Memory B cell (primary cell): ENCODE measurements at places on chromosomes 3 and 15.

GRCh38 chr3:10389339-10389738 is 68.4 kb upstream of the SEC13 start:
- no peak for DNase-seq

GRCh38 chr15:45174069-45174468 is 13.7 kb downstream of the SHF start:
- no peak for DNase-seq

- DNase-seq: no peak
Measured at GRCh38 chr3:182631183-182632076, 161.9 kb upstream of the ATP11B start.

- no peak for DNase-seq
Measured at GRCh38 chr15:92586966-92587365, 68.6 kb downstream of the FAM174B start.

DNA sequence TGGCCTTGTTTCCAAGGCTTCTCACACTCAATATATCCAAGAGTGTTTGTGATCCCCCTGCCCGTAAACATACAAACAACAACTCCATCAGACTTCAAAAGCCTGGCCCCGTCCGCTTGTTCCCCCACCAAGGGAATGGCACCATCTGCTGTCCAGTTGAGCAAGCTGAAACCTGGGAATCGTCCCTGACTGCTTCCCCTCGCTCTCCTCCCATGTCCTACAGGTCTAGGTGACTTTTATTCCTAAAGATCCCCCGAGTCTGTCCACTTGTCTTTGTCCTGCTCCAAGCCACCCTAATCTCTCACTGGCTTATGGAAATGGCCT is 27.9 kb upstream of the FAM174B start:
- no peak for DNase-seq

DNA sequence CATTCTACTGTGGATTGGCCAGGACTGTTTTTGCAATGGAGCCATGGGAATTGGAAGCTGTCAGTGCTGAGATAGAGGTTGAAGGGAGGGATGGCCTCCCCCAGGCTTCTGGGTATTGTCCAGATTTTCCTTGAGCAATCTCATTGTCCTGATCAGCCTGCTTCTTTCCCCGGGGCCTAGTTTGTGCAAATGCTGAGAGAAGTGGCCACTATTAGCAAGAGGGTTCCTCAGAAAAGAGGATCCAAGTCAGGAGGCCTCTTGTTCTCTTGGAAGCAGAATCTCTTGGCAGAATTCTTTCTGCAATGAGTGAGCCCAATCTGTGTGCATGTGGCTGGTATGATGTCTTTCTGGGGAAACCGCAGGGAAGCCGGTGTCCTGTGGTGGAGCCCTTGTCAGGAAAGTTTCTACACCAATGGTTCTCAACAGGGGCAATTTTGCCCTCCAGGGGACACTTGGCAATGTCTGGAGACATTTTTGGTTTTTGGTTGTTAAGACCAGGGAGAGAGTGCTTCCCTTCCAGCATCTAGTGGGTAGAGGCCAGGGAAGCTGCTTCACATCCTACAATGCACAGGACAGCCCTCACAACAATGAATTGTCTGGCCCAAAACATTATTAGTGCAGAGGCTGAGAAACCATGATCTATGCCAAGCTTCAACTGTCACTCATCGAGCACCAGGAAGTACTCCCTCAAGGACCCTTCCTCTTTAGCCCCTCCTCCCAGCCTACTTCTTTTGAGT is 2.0 kb downstream of the LIPC start:
- DNase-seq: no peak

DNA sequence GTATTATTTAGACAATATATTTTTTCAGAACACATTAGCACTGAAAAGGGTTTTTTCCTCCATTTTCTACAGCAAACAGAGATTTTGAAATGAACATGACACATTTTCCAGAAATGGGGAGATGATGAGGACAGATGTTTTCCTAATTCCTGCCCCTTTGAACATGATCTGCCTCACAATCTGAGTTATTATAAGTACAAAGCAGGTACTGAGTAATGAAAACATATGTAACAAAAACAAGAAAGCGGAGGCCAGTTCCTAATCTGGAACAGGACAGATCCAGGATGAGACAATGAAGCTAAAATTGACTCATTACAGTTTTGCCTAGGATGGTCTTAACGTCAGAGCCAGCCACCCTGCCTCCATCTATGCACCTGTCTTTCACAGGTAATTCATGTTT is 642.8 kb upstream of the NR2F2 start:
- no peak for DNase-seq

DNA sequence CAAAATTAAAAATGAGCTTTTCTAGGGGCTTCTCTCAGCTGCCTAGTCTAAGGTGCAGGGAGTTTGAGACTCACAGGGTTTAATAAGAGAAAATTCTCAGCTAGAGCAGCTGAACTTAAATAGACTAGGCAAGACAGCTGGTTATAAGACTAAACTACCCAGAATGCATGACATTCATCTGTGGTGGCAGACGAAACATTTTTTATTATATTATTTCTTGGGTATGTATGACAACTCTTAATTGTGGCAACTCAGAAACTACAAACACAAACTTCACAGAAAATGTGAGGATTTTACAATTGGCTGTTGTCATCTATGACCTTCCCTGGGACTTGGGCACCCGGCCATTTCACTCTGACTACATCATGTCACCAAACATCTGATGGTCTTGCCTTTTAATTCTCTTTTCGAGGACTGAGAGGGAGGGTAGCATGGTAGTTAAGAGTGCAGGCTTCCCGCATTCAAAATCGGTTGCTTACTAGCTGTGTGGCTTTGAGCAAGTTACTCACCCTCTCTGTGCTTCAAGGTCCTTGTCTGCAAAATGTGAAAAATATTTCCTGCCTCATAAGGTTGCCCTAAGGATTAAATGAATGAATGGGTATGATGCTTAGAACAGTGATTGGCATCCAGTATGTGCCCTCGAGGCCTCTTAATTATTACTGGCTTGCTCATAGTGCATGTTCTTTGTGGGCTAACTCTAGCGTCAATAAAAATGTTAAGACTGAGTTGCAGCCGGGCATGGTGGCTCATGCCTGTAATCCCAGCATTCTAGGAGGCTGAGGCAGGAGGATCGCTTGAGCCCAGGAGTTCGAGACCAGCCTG is 984 bp downstream of the CCR5 start:
- no peak for DNase-seq

DNA sequence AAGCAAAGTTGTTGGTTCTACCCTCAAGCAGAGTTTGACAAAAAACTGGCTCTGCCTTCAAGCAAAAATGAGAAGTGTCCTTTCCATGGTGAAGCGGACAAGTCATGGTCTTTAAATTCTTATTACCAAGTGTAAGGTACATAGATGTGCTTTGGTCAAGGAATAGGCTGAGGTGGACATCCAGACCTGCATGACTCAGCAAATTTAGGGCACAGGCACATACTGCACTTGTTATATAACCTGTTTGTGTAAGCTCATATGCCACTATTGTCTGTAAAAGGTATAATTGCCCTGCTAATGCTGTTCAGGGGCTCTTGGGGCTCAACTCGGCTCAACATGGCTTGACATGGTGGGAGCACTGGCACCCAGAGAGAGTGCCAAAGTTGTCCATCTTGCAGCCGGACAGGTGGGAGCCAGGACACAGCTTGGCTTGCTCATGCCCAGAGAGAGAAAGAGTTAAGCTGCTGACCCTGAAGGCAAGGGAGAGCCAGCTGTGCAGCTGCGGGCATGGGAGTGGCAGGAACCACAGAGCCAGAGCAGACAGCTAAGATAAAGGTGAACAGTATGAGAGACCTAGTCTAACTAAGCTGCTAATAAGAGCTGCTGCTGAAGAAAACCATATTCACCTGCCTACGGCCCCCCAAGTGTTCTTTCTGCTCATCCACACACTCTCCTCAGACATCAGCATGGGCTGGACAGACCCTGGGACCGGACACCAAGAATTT is 17.7 kb downstream of the MCCC1 start:
- no peak for DNase-seq

GRCh38 chr3:9779721-9780457 is 10.1 kb upstream of the CAMK1 start:
- DNase-seq: no peak

DNA sequence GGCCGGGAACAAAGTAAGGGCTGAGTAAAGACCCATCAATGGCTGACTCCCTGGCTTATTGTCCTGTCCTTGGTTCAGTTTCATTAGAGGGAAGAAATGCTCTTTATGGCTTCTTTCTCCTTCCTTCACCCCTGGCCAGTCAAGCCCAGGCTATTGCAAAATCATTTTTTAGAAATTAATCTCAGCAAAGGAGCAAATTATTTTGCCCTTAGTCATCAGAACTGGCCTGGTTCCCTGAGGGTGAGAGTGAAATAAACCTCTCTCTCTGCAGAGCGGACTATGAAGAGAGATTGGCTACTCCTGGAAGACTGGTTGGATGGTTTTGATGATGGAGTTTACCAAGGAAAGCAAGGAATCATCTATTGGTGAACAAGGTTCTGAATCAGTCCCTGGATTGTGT is 52.7 kb upstream of the OXTR start:
- DNase-seq: no peak

DNA sequence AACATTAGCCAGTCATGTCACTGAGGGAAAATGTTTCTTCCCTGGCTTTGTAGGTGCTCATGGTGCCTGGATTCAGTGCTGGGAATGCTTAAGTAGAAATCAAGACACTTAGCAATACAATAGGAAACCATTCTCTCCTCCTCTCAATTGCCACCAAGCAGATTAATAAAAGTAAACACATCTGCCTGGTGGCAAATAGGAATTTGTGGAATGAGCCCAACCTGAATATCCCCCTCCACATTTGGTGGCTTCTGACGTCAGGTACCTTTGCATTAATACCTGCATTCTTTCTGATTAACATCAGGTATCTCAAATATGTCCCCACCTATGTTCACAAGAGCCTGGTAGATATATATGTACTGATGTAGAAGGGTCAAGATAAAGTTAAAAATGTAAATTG is 42.7 kb downstream of the PPP2R3A start:
- no peak for DNase-seq

DNA sequence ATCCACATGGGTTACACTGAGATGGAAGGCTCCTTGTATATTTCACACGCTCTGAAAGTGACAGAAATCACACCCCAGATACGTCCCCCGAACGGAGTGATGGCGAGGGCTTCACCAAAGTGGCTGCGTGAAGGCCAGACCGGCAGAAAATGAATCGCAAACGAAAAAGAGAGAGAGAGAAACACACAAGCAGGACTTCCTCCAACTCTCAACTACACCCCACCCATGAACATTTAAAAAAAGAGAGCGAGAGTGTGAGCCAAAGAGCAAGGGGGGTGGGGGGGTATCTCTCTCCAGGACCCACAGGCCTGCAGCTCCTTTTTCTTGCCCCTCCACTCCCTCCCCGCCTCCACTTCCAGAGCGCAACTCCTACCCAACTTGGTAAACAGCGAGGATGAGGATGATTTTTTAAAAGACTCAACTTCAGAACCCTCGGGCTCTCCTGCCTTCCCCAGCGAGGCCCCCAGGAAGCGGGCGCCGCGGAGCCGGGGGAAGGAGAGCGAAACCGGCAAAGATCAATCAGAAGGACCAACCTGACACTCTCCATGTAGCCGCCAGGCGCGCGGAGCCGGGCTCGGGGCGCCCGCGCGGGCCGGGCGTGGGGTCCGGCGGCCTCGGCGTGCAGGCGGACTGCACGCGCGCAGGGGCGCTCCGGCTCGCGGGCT is 519.1 kb downstream of the FOXP1 start:
- DNase-seq: peak; percentile 66

GRCh38 chr3:186938716-186939115 is 8.4 kb downstream of the ST6GAL1 start:
- no peak for DNase-seq

DNA sequence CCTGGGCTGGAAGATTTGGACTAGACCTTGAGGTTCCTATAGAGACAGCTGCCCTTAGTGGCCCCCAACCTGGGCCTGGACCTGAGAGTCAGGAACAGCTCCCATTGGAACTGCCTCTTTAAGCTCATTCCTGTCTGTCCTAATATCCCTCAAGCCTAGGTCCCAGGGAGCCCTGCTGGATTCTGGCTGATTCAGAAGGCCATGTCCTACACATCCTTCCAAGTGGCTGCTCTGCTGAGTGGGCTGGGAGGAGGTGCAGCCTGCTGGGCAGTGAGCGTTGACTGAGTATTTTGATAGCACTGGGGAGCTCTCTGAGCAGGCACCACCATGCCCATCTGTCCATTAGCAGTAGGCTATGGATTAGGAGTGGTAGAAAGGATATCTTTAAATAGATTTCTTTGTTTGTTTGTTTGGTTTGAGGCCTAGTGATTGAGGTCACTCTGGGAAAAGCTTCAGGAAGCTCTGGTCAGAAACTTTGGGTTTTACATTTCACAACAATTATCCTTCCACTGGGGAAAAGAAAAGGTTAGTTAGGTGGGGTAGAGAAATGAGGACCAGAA is 54.6 kb upstream of the ATOSA start:
- no peak for DNase-seq

DNA sequence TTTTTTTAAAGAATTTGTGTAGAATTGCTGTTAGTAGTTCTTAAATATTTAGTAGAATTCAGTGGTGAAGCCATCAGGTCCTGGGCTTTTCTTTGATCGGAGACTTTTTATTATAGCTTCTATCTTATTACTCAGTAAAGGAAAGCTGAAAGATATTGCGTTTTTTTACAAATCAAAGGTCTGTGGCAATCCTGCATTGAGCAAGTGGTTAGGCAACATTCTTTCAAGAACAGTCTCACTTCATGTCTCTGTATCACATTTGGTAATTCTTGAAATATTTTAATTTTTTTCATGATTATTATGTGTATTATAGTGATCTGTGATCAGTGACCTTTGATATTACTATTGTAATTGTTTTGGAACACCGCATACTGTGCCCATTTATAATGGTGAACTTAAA is 140.8 kb downstream of the UNC13C start:
- DNase-seq: no peak

GRCh38 chr3:132285620-132285945 is 31.6 kb upstream of the ACP3 start:
- no peak for DNase-seq

DNA sequence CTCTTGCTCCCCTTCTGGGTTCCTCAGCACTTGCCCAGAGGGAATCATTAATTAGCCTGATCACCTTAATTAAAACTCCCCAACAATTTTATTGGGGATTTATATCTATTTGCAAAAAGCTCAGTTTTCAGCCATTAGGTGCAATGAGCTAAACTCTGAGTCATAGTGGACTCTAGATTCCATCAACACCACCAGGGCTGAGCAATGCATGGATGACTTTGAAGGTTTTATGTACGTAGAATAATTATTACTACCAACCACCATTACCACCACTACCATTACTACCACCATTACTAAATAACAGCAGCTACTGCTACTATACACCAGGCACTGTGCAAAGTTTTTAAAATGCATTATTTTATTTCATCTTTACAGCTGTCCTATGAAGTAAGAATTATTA is 81.2 kb downstream of the ZNF621 start:
- DNase-seq: no peak

DNA sequence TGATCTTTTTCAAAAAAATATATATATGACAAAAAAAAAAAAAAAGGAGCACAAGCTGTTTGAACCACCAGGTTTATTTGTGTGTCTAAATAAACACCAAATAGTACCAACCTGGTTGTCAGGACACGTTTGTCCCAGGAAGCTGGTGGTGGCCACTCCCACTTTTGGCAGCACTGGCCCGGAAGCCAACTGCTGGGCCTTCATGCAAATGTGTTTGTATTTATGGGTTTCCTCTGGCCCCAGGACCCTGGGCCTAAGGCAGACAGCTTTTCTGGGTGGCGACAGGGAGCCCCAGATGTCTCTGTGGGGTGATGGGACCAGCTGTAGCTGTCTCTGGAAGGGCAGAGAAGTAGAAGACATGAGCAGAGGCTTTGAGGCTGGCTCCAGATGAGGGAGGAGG is 31.6 kb downstream of the PRKCD start:
- DNase-seq: peak; percentile 10
